ENCODE measurements at places on chromosomes 7 and 10.

- no peak for DNase-seq
Measured at GRCh38 chr10:16853201-16853600, 36.0 kb upstream of the RSU1 start.

DNA sequence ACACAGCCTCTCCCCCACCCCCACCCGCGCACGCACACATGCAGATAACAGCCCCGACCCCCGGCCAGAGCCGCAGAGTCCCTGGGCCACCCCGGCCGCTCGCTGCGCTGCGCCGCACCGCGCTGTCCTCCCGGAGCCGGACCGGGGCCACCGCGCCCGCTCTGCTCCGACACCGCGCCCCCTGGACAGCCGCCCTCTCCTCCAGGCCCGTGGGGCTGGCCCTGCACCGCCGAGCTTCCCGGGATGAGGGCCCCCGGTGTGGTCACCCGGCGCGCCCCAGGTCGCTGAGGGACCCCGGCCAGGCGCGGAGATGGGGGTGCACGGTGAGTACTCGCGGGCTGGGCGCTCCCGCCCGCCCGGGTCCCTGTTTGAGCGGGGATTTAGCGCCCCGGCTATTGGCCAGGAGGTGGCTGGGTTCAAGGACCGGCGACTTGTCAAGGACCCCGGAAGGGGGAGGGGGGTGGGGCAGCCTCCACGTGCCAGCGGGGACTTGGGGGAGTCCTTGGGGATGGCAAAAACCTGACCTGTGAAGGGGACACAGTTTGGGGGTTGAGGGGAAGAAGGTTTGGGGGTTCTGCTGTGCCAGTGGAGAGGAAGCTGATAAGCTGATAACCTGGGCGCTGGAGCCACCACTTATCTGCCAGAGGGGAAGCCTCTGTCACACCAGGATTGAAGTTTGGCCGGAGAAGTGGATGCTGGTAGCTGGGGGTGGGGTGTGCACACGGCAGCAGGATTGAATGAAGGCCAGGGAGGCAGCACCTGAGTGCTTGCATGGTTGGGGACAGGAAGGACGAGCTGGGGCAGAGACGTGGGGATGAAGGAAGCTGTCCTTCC, 620 bp downstream of the EPO start:
- no peak for DNase-seq

DNA sequence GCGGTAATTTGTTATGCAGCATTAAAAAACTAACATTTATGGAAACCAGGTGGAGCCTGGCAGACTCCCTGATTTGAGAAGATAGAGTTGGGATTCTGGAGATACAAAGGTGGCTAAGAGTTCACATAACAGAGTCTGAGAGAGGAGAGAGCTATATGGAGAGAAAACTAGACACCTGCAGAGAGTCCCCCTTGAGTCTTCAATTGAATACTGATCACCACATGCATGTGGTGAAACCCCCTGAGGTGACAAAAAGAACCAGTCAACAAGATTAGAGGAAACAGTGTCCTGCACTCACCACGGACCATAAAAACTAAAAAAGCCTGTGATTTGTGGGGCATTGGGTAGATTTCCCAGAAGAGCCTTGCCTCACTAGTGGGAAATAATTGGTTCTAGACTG, 10.1 kb downstream of the GIMAP2 start:
- no peak for DNase-seq

GRCh38 chr7:53245721-53246120, 210.3 kb downstream of the POM121L12 start:
- no peak for DNase-seq

GRCh38 chr7:150479023-150479716, 28.7 kb downstream of the GIMAP8 start:
- no peak for DNase-seq

- no peak for DNase-seq
Measured at GRCh38 chr10:24462889-24463552, 254.1 kb downstream of the KIAA1217 start.

DNA sequence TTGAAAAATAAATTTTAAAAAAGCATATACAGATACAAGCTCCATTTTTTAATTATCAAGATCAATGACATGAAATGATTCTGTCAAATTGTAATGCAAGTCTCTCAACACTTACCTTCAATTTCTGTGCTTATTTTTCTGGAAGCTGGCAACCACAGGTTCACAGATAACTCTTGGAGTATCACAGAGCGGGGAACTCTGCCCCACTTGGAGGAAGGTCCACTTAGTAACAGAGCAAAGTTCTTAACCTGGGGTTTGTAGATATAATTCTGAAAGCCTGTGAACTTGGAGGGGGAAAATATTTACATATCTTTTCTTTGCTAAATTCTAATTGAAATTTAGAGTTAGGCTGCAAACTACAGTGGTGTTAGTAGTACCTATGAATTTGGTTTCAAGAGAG, 2.3 kb upstream of the MGAM start:
- no peak for DNase-seq

- DNase-seq: no peak
Measured at GRCh38 chr7:69768986-69769595, 170.8 kb downstream of the AUTS2 start.

DNA sequence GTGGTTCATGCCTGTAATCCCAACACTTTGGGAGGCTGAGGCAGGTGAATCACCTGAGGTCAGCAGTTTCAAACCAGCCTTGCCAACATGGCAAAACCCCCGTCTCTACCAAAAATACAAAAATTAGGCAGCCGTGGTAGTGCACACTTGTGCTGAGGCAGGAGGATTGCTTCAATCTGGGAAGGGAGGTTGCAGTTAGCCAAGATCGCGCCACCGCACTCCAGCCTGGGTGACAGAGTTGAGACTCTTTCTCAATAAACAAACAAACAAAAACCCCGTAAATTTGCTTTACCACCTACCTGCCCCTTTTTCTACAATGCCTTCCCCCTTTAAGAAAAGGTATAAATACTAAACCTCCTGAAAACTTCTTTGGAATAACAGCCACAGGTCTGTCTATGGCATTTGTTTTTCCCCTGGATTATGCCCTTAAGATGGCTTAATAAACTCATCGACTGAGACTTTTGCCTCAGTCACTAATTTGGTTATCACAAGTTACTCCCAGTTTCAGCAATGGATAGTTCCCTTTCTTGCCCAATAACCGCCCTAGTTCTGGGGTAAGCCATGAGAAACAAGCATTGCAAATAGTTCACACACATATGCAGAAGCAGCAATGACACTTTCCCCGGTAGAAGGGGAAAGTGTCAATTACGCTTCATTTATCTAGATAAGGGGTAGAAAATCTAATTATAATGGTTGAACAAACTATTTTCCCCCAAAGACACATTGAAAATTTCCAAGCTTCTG, 52.8 kb upstream of the SVIL start:
- no peak for DNase-seq

DNA sequence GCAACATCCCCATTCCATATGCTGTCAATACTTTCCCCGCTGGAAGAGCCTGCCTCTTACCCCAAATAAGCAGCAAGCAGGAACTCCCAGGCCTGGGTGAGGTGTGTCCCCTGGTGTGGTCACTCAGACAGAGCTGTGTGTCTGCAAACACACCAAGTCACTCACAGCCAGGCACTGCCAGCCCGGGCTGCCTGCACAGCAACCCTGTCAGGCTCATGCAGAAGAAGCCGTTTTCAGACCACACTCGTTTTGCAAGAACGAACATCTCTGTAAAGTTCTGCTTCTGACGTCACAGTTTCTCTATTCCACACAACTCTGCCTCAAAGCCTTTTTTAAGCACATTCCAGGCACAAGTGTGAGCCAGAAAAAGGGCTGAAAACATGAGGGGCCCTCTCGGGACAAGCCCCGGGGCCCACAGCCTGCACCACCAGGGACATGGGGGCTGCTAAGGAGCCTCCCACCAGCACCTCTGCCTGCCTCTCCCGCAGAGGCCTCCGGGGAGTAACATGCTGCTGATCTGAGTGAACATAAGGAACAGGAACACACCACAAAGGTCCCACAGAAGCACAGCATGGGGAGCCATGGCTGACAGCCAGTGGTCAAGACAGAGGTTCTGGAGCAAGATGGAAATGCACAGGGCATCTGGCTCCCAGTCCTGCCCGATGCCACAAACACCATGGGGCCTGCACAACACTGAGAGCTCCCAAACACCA, 11.4 kb downstream of the PTPRN2 start:
- DNase-seq: no peak

- no peak for DNase-seq
Measured at GRCh38 chr7:131546126-131546525, 10.3 kb downstream of the PODXL start.

DNA sequence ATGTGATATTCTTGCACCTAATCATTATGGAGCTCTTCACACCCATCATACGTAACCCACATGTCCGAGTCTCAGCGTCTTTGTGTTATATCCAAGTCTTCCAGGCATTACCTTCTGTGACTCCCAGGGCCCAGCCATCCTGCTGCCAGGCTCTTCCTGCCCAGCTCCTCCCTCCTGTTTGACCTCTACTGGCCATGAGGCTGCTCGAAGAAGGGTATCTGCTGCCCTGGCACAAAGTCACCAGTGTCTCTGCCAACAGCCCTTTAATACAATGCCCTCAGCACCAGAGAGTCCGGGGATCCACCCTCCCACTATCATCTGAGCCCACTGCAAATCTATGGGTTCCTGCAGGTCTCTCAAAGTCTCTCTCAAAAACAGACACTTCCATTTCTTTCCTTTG, 65.3 kb upstream of the WAC start:
- DNase-seq: no peak

DNA sequence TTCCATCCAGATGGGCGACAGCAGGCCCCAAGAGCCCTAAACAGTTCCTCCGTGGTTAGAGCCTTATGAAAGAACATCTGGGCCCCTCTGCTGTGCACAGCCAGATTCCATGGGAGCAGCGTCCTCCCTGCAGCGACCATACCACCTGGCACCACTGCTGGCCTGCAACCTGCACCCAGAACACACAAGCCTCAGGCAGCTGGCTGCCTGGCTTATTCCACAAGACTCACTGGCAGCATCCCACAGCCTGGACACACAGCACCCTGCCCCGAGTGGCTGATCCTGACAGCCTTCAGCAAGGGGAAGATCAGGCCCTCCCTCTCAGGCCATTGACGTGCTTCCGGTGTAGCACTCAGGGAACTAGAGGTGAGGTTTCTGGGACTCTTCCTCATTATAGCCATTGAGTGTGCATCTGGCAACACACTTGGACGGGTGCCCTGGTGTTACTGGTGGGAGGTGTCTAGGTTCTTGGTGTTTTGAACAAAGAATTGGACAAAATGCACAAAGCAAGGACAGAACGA, 33.7 kb upstream of the ERCC6 start:
- DNase-seq: no peak

- no peak for DNase-seq
Measured at GRCh38 chr10:905503-905902, 26.0 kb downstream of the LARP4B start.

GRCh38 chr10:110845192-110845755, 26.5 kb upstream of the PDCD4 start:
- no peak for DNase-seq

DNA sequence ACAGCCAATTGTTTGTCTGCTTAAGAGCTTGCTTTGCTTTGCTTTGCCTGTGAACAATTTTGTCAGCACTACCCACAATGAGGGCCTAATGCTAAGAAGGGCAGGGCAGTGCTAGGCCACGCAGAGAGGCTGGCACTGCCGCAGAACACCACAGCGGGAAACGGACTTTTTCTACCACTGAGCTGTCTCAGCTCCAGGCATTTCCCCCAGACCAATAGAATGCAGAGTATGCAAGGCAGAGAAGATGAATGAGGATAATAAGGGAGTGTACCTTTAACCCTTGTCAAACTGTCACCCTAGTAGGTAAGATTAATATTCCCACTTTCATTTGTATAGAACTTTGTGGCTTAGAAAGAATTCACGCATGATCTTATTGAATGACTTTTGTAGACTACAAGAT, 104.5 kb downstream of the SH3PXD2A start:
- no peak for DNase-seq

DNA sequence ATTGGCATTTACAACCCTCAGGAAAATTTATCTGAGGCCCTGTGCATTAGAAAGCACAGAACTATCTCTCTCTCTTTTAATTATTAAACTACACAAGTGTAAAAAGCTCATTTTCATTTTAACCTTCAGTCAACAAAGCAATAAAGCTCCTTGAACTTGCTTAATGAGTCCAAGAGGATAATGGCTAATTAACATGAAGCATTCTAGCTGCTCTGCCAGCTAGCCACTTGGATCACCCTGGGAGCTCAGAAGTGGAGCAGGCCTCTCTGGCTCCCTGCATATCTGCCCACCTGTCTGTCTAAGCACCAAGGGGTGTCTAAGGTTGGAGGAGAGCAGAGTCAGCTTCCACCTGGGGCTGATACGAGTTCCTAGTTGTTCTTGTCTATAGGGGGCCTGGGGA, 56.0 kb upstream of the SLC35G1 start:
- DNase-seq: no peak

- DNase-seq: no peak
Measured at GRCh38 chr10:97047788-97048187, 138.0 kb downstream of the SLIT1 start.

GRCh38 chr7:2882111-2882510, 38.0 kb upstream of the GNA12 start:
- no peak for DNase-seq

- DNase-seq: no peak
Measured at GRCh38 chr7:142359694-142360279, 101.9 kb upstream of the PRSS58 start.

GRCh38 chr7:30968747-30969603, 5.2 kb downstream of the GHRHR start:
- no peak for DNase-seq

DNA sequence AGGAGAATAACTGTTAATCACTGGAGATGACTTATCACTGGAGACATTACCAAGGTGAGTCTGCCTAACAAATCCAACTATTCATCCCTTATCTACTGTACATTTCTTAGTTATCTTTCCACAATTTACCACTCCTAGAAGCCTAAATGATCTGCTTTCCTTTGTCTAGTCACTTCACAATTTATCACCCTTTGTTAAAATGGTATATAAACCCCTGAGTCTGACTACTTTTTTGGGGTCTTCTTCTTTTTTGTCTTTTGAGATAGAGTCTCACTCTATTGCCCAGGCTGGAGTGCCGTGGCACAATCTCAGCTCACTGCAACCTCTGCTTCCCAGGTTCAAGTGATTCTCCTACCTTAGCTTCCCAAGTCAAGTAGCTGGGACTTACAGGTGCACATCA, 66.0 kb upstream of the SEPHS1 start:
- DNase-seq: no peak

DNA sequence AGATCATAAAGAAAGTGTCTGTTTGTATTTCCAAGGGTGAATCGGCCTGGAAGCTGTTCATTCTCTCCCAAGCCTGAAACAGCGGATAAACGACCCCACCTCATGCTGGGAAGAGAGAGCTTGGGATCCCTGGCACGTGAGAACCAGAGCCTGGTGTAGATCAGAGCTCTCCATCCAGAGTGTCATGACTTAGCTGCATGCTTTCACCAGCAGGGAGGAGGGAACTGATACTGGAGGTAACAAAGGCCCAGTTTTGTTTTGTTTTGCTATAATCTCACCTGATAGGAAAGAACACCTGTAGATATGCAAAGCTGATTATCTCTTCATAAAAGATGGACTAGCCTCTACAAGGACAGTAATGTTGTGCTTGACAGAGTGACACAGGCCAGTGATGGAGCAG, 236.6 kb downstream of the POM121L12 start:
- DNase-seq: no peak

All from CD8-positive, alpha-beta memory T cell (primary cell).